ENCODE measurements at places on chromosomes 3 and 15. TPM values are rescaled to one million over a fixed set of nuclear protein-coding genes. Genes with fewer than 3 reads are reported as not detected.

- DNase-seq, result no peak
- H3K36me3 ChIP-seq, result peaks cover 38% of the 10 kb centered on the region
- H3K4me3 ChIP-seq, result no peak overlapping the region
- peaks cover 21% of the 10 kb centered on the region for H3K4me1 ChIP-seq
Observed at GRCh38 chr3:187125319-187126031, 13.8 kb downstream of the RPL39L start.

DNA sequence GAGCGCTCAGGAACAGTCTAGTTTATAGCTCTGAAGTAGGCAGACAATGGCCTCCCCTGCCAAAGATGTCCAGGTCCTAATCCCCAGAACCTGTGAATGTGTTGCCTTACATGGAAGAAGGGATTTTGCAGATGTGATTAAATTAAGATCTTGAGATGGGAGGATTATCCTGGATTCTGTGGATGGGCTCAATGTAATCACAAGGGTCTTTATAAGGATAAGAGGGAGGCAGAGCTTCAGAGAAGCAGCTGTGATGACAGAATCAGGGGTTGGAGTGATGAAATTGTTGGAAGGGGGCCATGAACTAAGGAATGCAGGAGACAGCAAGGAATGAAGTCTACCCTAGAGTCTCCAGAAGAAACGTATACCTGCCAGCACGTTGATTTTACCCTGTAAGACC lies 14.0 kb upstream of the GK5 start:
- H3K27ac ChIP-seq, result no peak overlapping the region
- no peak overlapping the region for H3K4me3 ChIP-seq
- no peaks in the 10 kb centered on the region for H3K4me1 ChIP-seq
- no peaks in the 10 kb centered on the region for H3K36me3 ChIP-seq
- no peak for DNase-seq

Gene TTC23
- 0.82 TPM for total RNA-seq

Gene SMAD6
- total RNA-seq, result 0.97 TPM

DNA sequence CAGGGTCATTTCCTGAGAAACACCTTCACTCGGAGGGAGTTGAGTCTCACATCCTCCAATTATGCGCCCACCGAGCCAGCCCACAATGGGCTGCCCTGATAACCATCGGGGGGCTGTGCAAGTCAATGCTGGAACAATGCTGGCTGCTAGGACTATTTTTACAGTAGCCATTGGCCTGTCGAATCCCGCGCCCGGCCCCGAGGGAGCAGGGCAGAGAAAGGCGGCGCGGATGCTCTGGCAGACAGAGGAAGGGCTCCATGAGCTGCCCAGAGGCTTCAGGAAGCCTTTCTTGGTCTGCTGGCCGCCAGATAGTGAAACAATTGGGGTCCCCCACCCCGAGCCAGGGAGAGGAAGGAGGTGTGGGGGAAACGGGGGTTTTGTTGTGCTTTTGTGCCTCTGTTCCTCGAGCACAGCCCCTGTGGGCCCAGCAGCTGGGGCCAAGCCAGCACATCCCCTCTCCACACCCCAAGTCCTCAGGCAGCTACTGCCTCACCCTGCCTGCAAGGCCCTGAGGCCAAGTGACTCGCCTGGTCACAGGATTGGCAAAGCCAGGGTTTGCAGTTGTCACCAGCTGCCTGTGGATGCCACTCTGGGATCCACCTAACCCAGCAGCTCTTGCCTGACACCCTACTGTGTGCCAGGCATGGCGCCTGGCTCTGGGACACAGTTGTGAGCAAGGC lies 39.0 kb downstream of the SLC6A6 start:
- H3K4me3 ChIP-seq, result no peak overlapping the region
- H3K27me3 ChIP-seq, result no peaks in the 10 kb centered on the region
- H3K4me1 ChIP-seq, result peaks cover 21% of the 10 kb centered on the region
- no peak for DNase-seq
- H3K27ac ChIP-seq, result peak overlapping the region; percentile 39

DNA sequence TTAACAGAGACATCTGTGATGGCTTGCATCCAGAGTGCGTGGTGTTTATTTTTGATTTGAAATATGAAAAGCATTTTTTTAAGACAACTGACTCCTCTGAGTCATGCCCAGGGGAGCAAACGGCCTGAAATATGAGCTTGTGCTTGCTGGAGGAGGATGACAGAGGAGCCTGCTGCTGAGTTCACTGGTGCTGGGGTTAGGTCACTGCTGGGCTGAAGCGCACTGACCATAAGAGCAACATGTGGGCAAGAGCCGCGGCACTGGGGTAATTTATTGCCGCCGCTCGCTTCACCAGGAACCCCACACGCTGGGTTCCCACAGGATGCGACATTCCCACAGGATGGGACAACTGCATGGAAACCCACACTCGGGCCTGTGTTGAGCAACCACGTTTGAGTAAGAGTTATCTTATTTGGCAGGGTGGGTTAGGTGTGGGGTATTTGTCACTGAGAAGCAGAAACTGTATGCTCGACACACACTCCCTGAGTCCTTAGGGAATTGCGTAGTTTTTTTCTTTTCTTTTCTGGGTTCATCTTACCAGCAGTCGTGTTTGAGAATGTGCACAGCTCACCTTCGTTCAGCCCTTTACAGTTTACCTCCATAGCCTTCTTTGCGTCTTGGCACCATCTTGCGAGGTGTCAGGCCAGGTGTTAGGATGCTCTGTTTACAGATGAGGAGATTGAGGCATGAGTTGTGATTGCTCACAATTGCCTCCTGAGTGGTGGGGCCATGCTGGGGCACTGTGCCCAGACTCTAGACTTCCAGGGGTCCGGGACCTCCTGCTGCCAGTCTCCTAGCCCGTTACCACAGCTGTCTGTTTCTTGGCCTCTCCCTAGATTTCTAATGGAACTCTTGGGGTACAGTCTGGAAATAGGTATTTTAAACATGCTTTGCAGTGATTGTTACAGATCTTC lies 60.4 kb downstream of the SMAD3 start:
- H3K4me3 ChIP-seq, result no peak overlapping the region
- no peak for DNase-seq
- no peaks in the 10 kb centered on the region for H3K27me3 ChIP-seq
- peaks cover 21% of the 10 kb centered on the region for H3K36me3 ChIP-seq
- peaks cover 67% of the 10 kb centered on the region for H3K4me1 ChIP-seq
- no peak overlapping the region for H3K27ac ChIP-seq

Gene IL5RA
- total RNA-seq, result not detected

DNA sequence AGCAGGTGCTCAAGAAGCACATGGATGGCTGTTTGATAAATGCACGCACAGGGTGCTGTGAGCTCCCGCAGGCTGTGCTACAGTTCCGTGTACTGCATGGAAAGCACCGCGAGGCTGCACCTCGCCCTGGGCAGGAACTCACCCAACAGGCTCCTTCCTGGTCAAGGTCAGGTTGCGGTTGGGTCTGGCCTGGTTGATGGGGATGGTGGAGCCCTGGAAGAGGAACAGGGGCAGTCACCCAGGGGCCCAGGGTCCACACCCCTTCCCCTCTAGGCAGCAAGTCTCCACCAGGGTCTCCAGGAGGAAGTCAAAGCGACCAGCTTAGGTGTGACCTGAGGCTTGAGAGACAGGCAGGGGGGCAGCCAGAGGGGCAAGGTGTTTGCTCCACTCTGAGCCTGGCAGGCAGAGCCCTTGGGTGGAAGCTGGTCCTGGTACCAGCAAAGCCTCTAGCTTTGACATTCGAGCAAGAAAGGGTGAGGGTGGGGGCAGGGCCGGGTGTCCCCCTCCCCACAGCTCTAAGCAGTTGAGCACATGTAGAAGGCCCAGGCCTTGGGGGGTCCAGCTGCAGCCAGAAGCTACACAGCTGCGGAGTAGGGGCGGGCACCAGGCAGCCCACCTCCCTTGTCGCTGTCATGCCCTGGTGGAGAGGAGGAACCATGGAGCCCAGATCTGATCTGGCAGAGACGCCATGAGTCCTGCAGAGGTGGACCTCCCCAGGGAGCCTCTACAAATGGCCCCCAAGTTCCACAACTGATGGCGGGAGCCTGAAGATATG lies 46.3 kb upstream of the SLC41A3 start:
- DNase-seq, result no peak
- H3K4me1 ChIP-seq, result no peaks in the 10 kb centered on the region
- no peaks in the 10 kb centered on the region for H3K36me3 ChIP-seq
- H3K27me3 ChIP-seq, result no peaks in the 10 kb centered on the region
- H3K4me3 ChIP-seq, result no peak overlapping the region
- no peak overlapping the region for H3K27ac ChIP-seq

- H3K27me3 ChIP-seq, result no peaks in the 10 kb centered on the region
- DNase-seq, result no peak
- H3K4me1 ChIP-seq, result peaks cover 9% of the 10 kb centered on the region
- no peak overlapping the region for H3K27ac ChIP-seq
- H3K4me3 ChIP-seq, result no peak overlapping the region
- no peaks in the 10 kb centered on the region for H3K36me3 ChIP-seq
Observed at GRCh38 chr3:114686621-114687020, 392.8 kb downstream of the TIGIT start.

Gene QRICH1
- 130 TPM for total RNA-seq

Data from activated CD8-positive, alpha-beta T cell treated with anti-CD3 and anti-CD28 coated beads, Interleukin-2, amount 10 ng/mL, durations not matched to agents 7 days and 5 days (primary cell).